Naive thymus-derived CD4-positive, alpha-beta T cell (primary cell): ENCODE measurements at places on chromosomes 12 and 14.

- no peak for DNase-seq
Observed at GRCh38 chr12:131509701-131510100, 201.2 kb upstream of the SFSWAP start.

- no peak for DNase-seq
Observed at GRCh38 chr12:50103767-50104321, at the start of gene GPD1. GPD1 (plus strand) TSS chr12:50104008; CDS start chr12:50104051, 43 bp downstream.

DNA sequence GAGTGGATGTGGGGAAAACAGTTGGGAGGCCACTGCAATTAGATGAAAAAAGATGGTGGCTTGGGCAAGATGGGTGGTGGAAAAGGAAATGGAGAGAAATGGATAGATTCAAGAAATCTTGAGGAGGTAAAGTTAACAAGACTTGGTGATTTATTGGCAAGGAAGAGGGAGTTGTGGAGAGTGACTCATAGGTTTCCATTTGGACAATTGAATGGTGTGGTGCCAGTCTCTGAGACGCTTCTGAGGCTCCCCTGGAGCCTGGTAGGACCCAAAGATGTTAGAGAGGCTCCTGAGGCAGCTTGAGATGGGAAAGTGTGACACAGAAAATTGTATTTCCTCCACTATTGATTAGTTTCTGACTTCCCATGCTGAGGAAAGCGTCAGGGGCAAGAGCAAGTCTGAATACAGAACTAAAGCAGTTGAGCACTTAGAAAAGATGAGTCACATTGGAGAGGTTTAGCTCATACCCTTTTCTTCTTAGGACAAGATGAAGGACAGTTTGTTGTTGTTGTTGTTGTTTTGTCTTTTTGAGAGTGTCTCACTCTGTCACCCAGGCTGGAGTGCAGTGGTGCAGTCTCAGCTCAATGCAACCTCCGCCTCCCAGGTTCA lies 4.5 kb downstream of the PRPF40B start:
- no peak for DNase-seq

GRCh38 chr14:63392236-63392635 lies 73.5 kb upstream of the GPHB5 start:
- no peak for DNase-seq

DNA sequence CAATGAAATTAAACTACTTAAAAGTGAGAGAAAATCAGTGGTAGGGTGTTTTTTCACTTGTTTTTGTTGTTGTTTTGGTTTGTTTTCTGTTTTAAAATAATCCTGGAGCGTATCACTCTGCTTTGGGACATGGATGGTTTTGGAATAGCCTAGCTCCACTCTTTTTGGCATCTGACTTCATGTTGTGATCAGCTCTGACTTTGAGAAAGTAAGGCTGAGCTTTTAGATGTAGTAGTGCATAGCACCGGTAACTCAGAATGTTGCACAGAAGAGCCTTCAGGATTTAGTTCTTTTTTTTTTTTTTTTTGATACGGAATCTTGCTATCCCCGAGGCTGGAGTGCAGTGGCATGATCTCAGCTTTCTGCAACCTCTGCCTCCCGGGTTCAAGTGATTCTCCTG lies 8.1 kb downstream of the TRAFD1 start:
- no peak for DNase-seq

DNA sequence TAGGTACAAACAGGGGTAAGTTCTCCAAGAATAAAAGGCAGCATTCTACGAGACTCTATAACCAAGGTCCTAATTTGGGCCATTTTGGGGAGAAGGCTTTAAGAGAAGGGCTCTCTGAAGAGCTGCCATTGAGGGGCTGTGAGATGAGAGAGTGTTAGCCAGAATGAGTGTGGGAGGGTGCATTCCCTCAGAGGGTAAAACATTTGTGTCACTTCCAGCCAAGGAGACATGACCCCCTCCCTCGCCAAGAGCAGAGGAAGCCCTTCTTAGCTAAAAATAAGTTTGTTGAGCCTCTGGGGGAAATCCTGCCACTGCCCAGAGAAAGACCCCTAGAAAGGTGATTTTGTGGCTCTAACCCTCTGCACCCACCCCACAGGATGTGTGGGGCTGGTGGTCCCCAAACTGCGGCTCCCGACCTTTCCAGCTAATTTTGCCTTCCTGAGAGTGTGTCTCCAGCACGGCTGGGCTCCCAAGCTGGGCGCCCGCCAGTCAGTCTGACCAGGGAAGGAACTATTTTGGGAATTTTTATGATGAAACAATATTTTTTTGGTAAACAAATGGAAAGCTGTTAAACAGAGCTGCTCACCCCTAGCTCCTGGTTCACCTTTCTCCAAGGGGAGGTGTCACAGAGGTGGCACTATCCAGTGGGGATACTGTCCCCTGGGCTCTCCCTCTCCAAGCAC lies 65.9 kb upstream of the JDP2 start:
- no peak for DNase-seq
